Thyroid gland (tissue), 4 donors: ENCODE measurements at places on chromosomes 16 and 17.

DNA sequence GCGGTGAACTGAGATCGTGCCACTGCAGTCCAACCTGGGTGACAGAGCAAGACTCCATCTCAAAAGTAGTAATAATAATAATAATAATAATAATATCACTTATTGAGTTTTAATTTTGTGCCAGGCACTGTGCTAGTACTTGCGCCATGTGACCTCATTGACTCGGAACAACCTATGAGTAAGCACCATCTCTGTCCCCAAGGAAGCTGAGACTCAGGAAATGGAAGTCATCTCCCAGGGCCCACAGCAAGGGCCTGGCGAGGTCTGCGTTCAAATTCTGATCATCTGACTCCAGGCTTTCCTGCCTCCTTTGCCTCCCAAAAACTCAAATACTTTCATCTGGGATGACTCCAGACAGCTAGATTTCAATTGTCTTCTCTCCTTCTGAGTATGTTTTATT lies 162.9 kb downstream of the SEC14L1 start:
- no peak for DNase-seq

DNA sequence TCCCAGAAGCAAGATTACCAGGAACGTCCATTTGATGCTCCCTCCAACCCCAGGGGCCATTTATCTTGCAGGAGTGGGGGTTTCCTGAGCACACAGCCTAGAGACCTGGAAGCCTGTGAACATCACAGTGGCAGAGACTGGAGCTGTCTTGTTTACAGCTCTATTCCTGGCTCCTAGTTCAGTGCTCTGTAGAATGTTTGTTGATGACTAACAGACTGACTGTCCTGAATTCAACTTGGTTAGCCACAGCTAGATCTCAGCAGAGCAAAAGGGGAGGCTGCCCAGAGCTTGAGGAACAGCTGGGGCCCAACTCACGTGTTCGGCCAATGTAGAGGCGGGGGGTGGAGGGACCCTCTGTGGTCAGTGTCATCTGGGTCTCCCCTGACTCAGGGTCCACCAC lies 6.6 kb downstream of the ERN2 start:
- no peak for DNase-seq

DNA sequence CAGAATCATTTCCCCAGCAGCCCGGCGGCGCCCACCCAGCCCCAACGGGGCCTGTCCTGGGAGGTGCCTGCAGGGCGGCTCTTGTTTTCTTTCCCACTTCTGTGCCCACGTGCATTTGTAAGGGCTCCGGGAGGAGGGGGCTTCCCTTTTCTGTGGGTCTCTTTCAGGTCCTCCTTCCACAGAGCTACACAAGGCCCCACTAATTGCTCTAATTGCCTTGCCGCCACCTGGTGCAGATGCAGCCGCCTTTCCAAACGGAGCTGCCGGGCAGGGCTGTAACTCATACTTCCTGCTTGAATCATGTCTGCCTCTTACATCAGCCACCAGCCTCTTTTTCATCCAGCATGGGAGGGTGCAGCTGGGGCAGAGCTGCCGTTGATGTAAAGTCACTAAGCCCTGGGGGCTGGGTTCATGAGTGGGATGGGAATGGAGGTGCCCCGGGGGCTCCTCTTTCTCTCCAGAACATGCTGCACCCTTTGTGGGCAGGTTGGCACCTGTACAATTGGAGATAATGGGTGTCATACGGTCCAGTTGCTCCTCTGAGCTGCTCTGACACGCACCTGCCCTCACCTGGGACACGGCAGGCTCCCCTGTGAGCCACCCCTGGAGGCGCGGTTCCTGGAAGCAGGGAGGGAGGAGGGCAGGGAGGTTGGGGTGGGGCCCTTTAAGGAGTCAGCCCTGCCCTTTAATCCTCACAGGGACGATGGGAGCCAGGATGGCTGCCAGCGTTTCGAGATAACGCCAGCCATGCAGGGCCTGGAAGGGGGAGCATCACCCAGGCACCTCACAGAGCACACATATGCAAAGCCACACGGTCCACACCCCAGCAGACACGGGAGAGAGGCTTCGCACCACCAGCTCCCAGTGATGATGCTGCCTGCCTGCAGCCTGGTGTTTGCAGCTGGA lies 41.1 kb upstream of the KLHDC4 start:
- DNase-seq: peak; percentile 26

DNA sequence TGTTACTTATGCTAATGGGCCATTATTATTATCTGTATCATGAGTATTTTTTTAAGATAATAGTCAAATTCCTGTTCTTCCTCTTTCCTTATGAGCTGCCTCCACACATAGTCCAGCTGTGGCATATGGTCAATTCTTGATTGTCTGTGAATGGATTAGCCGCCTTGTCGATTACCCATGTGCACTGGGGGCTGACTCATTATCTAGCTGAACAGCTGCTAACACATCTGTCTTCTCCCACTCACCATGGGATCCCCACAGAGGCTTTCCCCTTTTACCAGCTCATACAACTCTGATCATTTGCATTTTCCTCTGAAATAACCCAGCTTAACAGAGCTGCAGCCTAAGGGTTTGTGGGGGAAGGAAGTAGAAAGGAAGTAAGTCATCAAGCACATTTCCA lies 915.0 kb downstream of the CDH11 start:
- no peak for DNase-seq

GRCh38 chr17:13843862-13844635 lies 225.3 kb upstream of the COX10 start:
- no peak for DNase-seq

DNA sequence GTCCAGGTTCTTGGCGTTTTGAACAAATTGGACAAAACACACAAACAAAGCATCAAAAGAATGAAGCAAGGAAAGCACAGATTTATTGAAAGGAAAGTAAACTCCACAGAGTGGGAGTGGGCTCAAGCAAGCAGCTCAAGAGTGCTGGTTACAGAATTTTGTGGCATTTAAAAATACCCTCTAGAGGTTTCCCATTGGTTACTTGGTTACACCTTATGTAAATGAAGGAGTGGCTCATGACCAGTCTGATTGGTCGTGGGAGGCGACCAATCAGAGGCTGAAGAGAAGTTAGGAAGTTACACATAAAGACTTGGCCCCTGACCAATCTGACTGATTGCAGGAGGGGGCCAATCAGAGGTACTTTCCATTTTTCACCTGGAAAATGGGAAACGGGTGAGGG lies 1373.8 kb upstream of the GOT2 start:
- DNase-seq: no peak

DNA sequence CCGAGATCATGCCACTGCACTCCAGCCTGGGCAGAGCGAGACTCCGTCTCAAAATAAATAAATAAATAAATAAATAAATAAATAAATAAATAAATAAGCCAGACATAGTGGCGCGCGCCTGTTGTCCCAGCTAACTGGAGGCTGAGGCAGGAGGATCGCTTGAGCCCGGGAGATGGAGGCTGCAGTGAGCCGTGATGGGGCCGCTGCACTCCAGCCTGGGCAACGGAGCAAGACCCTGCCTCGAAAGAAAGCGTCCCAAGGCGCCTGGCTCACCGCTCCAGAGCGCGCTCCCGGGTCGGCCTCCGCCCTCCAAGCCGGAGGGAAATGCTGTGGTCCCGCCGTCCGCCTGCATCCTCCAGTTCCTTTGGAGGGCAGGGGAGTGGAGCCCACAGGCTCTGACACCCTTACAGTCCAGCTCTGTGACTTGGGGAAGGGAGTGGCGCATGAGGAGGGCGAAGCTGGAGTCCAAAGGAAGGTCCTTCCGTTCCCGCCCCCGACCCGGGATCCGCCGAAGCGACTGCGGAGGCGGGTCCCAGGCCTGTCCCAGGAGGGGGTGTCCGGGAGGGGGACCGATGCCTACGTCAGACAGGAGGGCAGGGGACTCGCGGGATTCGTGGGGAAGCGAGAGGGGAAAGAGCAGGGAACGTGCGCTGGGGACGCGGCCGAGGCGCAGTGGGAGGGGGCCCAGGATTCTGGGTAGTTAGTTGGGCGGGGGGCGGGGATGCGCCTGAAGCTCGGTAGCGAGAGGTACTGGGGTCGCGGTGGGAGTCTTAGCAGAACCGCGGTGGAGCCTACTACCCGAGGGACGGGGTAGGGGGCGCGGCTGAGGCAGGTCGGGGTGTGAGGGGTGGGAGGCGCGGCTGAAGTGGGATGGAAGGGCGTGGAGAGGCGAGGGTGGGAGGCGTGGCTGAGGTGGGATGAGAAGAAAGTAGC lies 8.4 kb upstream of the TRPV2 start:
- DNase-seq: peak; percentile 36

GRCh38 chr17:2395258-2396181 lies 5.3 kb downstream of the MNT start:
- no peak for DNase-seq

DNA sequence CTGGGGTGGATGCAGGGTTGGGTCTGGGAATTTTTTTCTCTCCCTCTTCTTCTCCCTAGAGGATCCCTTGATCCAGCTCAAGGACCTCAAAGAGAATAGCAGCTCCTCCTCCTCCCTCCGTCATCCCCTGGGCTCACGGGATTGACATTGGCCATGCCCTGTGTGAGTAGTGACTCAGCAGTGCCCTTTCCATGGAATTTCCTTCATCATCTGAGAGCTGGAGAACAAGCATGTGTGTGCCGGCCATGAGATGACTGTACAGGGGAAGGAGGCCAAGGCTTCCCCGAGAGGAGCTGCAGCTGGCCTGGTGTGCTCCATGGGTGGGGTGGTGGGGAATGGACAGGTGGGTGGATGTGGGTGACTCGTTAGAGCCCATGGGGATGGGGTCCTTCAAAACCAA lies 8.9 kb upstream of the WSCD1 start:
- no peak for DNase-seq

DNA sequence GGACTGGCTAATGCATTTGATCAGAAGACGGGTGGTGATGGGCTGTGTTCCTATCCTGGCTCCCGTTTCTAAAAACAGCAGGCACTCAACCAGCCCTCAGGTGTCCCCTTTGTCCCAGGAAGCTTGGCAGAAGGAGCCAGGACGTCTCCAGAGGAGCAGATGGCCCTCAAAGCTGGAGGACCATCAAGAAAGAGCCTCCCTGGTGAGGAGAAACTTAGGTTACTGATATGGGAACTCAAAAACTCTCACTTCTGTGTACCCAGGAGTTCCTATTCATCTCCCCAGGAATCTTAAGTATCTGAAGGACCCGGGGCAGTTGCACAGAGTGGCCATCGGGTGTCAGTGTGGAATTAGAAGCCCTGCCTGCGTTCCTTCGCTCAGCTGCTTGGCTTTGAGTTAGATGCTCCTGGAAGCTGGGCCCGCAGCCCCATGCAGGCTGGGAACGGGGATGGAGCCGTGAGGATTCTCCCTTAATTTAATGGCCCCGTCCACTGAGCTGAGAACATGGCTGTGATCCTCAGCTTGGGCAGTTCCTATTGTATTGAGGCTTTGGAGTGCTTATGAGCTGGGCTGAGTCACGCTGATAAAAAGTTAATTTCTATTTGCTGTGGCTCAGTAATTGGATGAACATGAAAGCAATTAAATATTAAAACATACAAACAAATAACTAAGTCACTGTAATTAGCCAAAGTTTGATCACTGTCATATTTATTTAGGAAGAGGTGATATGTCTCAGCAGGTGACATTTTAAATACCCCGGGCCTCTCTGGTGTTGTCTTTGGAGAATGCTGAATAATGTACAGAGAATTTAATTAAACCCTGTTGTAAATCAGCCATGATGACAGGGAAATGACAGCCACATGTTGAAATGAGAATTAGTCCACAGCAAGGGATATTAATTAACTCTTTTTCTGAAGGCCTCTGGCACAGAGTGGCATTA lies 402.1 kb downstream of the SEC14L1 start:
- peak; percentile 85 for DNase-seq

DNA sequence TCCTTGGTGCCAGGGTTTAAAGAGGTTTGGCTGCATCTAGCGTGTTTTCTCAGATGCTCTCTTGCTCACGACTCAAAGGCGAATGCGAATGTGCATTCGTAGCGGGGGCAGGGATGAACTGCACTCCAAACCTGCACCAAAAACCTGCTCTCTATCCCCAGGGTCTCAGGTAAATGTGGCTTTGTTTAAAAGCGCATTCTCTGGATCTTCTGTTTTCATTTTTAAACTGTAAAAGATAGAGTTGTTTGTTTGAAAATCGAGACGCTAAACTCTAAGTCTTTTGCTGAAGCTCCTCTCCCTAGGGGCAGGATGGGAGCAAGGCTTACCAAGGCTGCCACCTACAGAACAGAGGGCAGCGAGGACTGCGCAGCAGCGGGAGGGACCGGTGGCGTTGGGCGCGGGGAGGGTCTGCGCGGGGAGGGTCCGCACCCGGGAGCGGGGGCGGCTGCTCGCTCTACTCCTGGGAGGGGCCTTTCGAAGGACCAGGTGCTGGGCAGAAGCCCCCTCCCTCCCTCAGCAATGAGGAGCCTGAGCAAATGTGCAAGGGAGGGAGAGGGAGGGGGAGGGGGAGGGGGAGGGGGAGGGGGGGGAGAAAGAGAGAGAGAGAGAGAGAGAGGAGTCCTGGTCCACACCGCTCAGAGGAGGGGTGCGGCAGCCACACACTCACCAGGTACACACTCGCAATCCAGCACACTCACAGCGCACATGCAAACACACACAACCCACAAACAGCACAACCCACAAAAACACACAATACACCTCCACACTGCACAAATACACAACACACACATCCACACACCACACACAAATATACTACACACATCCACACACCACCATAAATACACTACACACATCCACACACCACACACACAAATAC lies 142.8 kb downstream of the GRIN2A start:
- DNase-seq: peak; percentile 27

DNA sequence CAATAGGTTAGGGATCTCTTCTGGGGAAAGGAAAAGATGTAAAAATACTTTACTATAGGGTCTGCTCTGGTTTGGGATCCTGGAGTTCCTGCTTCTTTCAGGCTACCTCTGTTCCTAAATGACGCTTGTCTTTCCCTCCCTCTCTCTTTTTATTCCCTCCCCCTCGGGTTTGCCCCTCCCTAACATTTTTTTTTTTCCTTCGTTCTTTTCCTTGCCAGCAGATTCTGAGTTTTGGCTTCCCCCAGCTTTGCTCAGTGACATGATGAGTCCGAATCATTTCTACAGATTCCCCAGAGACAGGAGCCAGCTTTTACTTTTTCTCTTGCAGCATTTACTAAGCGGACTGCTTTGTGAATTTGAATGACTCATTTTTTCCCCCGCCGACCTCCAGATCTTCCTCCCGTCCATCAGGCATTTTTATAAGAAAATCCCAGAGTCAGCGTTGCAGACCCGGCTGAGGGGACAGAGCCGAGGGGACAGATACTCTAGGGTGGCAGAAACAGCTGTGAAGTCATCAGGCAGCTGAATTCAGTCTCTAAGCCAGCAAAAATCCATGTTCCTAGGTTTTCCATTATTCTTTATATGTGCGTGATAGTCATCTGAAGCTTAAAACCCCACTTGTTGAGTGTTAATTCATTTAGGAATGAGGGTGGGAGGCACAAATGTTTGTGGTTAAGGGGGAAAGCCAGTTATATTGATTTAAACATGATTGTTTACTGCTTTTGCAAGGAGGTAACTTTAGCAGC lies at the start of gene TMEM100:
Gene TMEM100, minus strand, starts transcription at position 123 of the 746 bp plus-strand sequence. CDS start 1,794 bp downstream, outside the sequence.
- DNase-seq: no peak

DNA sequence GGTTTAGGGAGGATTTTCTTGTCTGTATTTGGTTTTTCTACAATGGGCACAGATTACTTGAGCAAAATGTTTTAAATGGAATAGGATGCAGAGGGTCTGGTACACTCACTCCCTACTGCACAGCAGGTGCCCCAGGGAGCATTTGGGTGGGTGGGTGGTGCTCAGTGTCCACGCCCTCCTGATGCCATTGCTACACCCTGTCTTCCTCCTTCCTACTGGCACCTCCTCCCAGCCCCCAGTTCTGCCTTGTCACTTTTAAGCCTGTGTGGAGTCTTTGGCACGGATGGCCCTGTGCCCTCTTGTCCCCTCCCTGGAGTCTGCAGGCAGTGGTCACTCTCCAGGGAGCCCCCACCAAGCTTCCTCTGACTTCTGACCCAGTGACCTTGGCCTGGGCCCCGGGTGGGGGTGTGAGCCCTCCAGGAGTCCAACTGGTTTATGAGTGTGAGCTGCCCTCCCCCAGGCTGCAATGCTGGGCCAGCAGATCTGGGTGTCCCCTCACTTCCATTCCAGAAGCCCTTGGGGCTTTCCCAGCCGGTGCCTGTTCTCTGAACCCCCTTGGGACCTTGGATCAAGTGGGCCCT lies 15.5 kb downstream of the LLGL2 start:
- DNase-seq: no peak
